ENCODE measurements at places on chromosomes 3 and 15. TPM values are rescaled to one million over a fixed set of nuclear protein-coding genes. Genes with fewer than 3 reads are reported as not detected.

Gene ASTE1
- total RNA-seq: 7.8 TPM

Gene AHSG
- not detected for total RNA-seq

Gene IL17RD
- 0.02 TPM for total RNA-seq

Gene DUOXA1
- 0.19 TPM for total RNA-seq

Gene NIPA2
- 70.5 TPM for total RNA-seq

Gene MST1
- total RNA-seq: 8.2 TPM

Gene SQOR
- total RNA-seq: 194 TPM

Gene SOX2
- not detected for total RNA-seq

Gene RYR3
- total RNA-seq: not detected

Gene ADCY5
- not detected for total RNA-seq

Gene MITF
- not detected for total RNA-seq

Gene SERINC4
- total RNA-seq: 0.15 TPM

Gene TUSC2
- 19.7 TPM for total RNA-seq
